T-helper 2 cell treated with Interferon-gamma antibody and Interleukin-4, amounts not matched to agents 100 ng/mL and 5 ng/mL, for 36 hours (primary cell): ENCODE measurements at places on chromosomes 3 and 15. TPM values are rescaled to one million over a fixed set of nuclear protein-coding genes. Genes with fewer than 3 reads are reported as not detected.

FMN1 gene
- 0.07 and 0.09 TPM in 2 replicates for total RNA-seq

CD96 gene
- total RNA-seq = 223 and 241 TPM in 2 replicates

GREM1 gene
- total RNA-seq = not detected in 2 replicates

FSD2 gene
- total RNA-seq = not detected in 2 replicates

RPL39L gene
- total RNA-seq = 19.7 and 21.4 TPM in 2 replicates

NANOGP8 gene
- not detected in 2 replicates for total RNA-seq

LSAMP gene
- not detected in 2 replicates for total RNA-seq

P3H2 gene
- not detected in 2 replicates for total RNA-seq

CCR3 gene
- total RNA-seq = 0.16 and 0.27 TPM in 2 replicates

HTR3E gene
- total RNA-seq = not detected in 2 replicates

MOBP gene
- total RNA-seq = 0.05 TPM in 1 of 2 replicates, not detected in the other

CAPN7 gene
- 31.0 and 34.9 TPM in 2 replicates for total RNA-seq

IL5RA gene
- total RNA-seq = not detected in 2 replicates

PTX3 gene
- 0.11 TPM in 1 of 2 replicates, not detected in the other for total RNA-seq

ATRIP gene
- 17.2 and 17.4 TPM in 2 replicates for total RNA-seq

KIF15 gene
- 43.3 and 44.8 TPM in 2 replicates for total RNA-seq

FBXW12 gene
- not detected in 2 replicates for total RNA-seq

ADAMTS9 gene
- total RNA-seq = not detected in 2 replicates

AGTR1 gene
- not detected in 2 replicates for total RNA-seq

HTD2 gene
- total RNA-seq = 7.3 and 10.4 TPM in 2 replicates

CORO2B gene
- not detected in 2 replicates for total RNA-seq
